T1000 (cell line): ENCODE measurements at places on chromosomes 6 and 20.

- no peak for DNase-seq
These were observed 6.6 kb downstream of the CITED2 start for GRCh38 chr6:139367810-139368351.

DNA sequence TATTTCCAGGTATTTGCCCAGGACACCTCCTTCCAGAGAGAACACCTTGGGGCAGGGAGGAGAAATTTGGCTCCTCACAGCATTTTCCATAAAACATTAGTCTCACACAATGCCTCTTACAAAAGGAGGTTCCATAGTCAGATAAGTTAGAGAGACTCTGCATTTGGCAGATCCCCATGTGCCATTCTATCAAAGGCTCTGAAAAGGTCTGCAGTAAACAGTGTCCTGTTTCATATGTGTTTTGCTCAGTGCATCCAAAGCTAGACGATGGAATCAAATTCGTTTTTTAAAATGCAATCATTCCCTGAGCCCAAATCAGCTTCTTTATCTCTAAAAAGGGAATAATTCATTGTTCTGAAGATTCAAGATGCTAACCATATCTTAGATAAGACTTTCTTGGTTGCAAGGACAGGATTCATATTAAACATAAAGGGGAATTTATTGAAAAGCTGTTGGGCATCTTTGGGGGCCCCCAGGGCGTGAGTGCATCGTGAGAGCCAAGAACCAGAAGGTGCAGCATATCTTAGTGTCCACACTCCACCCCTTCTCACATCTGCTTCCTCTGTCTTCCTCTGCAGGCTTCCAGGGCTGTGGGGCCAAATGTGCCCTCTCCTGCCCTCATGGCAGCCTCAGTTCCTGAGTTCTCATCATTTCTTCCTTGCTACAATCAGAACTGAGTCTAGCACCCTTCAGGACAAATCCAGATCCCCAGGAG, 41.4 kb upstream of the MLN start:
- DNase-seq, result no peak

DNA sequence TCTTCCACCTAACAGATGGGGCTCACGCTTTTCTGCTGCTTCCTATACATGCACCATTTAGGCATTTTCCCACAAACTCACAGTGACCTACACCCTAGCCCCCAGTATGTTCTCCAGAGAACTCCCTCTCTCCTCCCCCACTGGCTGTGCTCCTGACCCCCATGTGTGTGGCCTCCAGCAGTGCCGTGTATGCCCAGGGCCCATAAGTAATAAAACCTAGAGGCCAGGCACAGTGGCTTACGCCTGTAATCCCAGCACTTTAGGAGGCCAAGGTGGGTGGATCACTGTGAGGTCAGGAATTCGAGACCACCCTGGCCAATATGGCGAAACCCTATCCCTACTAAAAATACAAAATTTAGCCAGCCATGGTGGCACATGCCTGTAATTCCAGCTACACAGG, 54.7 kb upstream of the NXT1 start:
- no peak for DNase-seq

GRCh38 chr20:17457588-17458190, 73.5 kb downstream of the BFSP1 start:
- DNase-seq, result no peak

- no peak for DNase-seq
These were observed 40.9 kb downstream of the HTR1E start for GRCh38 chr6:86978251-86978650.

- no peak for DNase-seq
These were observed 283.0 kb downstream of the TSHZ2 start for GRCh38 chr20:53255102-53255710.

DNA sequence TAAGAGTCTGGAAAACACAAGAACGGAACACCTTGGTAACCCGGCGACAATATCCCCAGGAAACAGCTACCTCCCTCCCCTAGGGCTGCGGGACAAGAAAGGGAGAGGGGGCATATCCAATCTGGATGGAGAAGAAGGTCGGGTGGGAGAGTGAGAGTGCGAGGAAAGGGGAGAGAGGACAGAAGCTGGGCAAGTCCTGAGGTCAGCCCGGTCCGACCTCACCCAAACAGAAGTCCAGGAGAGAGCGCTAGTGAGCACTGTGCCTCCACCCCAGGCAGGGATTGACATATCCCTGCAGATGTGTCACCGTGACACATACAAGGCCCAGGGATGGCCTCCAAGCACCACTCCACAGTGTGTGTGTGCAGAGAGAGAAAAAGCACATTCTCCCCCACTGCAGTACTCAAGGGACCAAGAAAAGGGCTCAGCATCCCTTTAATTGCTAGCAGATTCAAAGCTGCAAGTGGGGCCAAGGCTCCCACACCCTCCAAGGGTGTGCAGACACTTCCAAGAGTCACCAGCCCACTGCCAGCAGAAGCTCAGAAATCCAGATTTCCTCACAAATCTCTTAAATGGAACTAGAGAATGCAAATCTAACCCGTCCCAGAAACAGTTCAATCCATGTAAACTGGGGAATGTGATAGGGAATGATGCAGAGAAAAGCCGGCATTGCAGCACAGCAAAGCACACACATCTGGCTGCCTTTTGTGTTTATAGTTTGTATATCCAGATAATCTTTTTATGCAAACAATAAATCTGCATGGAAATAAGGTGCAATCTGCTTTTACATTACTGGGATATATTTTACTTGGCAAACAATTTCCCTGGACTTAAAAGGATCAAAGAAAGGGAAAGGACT, 3.1 kb downstream of the PXDC1 start:
- DNase-seq, result peak; percentile 55

- no peak for DNase-seq
These were observed 22.9 kb downstream of the PPP1R3G start for GRCh38 chr6:5108068-5108467.

GRCh38 chr6:45923831-45924391, 91.7 kb downstream of the CLIC5 start:
- DNase-seq, result peak; percentile 43

GRCh38 chr6:7821426-7821825, 89.2 kb downstream of the TXNDC5 start:
- DNase-seq, result no peak

DNA sequence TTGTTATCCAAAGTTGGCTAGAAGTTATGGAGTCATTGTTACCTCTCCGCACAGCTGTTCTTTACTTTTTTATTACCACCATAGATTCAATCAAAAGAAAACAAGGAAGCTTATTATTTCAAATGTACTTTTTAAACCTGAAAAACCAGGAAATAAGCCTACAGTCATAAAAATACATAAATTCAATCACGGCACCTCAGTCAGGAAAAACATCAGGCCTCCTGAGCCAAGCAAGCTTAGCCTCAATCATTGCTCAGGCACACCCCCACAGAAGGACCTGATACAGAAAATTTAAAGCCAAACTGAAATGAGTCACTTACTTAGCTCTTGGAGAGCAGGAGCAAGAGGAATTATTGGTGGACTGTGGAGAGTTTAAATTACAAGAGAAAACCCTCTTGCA, 44.3 kb downstream of the MARCKS start:
- DNase-seq, result no peak

DNA sequence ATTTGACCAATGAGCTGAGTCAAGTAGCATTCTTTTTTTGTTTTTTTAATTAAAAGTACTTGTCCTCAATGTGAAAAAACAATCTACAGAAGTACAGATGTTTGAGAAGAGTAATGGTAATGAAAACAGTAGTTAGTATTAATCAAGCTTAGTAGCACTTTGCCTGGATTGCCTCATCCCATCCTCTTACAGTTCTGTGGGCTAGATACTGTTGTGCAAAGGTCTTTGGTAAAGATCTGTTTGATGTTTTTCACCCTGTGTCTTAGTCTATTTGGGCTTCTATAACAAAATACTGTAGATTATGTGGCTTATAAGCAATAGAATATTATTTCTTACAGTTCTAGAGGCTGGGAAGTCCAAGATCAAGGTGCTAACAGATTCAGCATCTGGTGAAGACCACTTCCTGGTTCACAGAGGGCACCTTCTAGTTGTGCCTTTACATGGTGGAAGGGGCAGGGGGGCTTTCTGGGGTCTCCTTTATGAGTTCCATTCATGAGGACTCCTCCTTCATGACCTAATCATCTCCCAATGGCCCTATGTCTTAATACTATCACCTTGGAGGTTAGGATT, 84.3 kb downstream of the SHLD1 start:
- no peak for DNase-seq
